ENCODE measurements at places on chromosomes 6 and 20. TPM values are rescaled to one million over a fixed set of nuclear protein-coding genes. Genes with fewer than 3 reads are reported as not detected.

DNA sequence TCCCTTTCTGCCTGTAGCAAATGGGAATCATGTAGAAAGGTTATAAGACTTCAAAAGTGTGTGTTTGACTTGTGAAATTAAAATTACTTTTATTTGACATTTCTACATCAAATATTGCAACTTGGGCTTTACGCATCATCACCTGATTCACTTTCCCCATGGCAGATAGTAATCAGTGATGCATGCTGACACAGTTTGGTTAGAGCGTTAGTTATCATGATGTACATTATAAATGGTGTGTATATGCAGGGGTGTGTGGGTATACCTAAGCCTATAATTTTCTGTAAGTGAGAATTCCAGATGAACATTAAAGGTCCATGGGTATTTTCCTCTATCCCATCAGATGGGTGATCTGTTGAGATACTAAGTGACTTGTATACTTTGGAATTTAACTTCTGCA is 141.5 kb downstream of the KLHL32 start:
- no peaks in the 10 kb centered on the region for H3K27me3 ChIP-seq
- DNase-seq, result no peak
- H3K4me1 ChIP-seq, result no peaks in the 10 kb centered on the region
- no peaks in the 10 kb centered on the region for H3K36me3 ChIP-seq

Gene NFKBIL1
- 14.2 TPM for total RNA-seq

Gene ZNF311
- total RNA-seq, result 0.25 TPM

GRCh38 chr6:157813191-157813590 is 9.9 kb upstream of the SNX9 start:
- peak overlapping the region; percentile 71 for H3K27ac ChIP-seq
- no peaks in the 10 kb centered on the region for H3K27me3 ChIP-seq
- H3K4me3 ChIP-seq, result no peak overlapping the region
- H3K4me1 ChIP-seq, result peaks cover 29% of the 10 kb centered on the region
- no peaks in the 10 kb centered on the region for H3K36me3 ChIP-seq

- peaks cover 23% of the 10 kb centered on the region for H3K4me1 ChIP-seq
- no peak for DNase-seq
- no peak overlapping the region for H3K27ac ChIP-seq
- H3K4me3 ChIP-seq, result no peak overlapping the region
- H3K27me3 ChIP-seq, result no peaks in the 10 kb centered on the region
- H3K36me3 ChIP-seq, result no peaks in the 10 kb centered on the region
Observed at GRCh38 chr6:136524936-136525413, 25.2 kb downstream of the MAP7 start.

DNA sequence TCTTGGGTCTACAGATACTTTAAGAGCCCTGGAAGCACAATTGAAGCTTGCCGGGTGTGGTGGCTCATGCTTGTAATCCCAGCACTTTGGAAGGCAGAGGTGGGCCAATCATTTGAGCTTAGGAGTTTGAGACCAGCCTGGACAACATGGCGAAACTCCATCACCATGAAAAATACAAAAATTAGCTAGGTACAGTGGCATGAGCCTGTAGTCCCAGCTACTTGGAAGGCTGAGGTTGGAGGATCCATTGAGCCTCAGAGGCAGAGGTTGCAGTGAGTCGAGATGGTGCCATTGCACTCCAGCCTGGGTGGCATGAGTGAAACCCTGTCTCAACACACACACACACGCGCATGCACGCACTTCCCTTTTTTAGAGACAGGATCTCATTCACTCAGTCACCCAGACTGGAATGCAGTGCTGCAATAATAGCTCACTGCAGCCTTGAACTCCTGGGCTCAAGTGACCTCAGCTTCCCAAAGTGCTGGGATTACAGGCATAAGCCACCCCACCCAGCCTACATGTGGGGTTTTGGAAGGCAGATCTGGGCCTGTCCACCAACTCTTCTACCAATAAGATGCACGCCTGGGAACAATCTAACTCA is 182.5 kb upstream of the JARID2 start:
- no peak overlapping the region for H3K4me3 ChIP-seq
- H3K36me3 ChIP-seq, result no peaks in the 10 kb centered on the region
- no peak for DNase-seq
- no peak overlapping the region for H3K27ac ChIP-seq
- peaks cover 24% of the 10 kb centered on the region for H3K4me1 ChIP-seq

Data from vagina (tissue), 2 donors.